CD4-positive, alpha-beta T cell treated with Interleukin-17A for 1 hour (primary cell): ENCODE measurements at places on chromosomes 12 and 14.
A peak's percentile ranks its signal among the peaks of the same experiment; 100 is the strongest.

DNA sequence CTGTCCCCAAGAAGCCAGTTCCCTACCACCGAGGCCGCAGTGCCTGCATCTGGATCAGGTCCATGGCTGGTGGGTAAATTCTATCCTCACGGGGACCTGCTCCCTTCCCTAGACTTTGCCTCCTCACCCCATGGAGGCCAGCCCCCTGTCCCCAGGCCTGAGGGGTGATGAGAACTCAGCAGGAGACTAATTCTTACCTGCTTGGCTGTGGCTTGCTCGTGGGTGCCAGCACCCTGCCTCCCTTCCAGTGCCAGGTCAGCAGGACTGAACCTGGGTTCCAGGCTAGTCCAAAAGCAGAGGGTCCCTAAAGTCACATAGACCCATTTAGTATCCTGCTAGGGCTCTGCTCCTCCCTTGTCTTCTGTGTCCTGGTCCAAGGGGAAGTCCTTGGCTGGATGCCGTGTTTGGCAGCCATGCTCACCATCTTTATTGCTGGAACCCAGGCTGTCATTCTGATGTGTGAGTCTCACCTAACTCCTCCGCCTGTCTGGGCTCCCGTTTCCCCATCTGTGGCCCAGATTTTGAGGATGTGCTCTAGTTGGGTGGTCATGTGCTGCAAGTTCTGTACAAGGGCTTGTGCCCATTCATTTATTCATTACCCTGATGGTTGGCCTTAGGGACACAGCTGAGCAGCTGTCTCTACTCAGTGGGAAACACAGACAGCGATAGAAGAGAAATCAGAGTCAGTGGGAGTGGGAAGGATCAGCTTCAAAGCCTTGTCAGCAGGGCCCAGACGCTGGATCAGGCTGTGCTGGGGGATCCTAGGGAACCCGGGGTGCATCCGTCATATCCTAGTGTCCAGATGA, 949 bp downstream of the PLBD2 start:
- DNase-seq: peak; percentile 12

DNA sequence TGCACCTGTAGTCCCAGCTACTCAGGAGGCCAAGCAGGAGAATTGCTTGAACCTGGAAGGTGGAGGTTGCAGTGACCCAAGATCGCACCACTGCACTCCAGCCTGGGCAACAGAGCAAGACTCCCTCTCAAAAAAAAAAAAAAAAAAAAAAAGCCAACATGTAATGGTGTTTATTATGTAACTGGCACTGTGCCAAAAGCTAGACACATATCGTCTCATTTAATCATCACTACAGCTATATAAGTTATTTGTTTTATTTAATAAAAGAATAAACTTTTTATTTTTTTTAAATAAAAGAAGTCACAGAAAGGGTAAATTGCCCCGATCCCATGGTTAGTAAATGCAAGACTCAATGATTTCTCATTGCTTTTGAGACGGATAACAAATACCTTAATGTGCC, 76.9 kb downstream of the PTCSC3 start:
- no peak for DNase-seq

DNA sequence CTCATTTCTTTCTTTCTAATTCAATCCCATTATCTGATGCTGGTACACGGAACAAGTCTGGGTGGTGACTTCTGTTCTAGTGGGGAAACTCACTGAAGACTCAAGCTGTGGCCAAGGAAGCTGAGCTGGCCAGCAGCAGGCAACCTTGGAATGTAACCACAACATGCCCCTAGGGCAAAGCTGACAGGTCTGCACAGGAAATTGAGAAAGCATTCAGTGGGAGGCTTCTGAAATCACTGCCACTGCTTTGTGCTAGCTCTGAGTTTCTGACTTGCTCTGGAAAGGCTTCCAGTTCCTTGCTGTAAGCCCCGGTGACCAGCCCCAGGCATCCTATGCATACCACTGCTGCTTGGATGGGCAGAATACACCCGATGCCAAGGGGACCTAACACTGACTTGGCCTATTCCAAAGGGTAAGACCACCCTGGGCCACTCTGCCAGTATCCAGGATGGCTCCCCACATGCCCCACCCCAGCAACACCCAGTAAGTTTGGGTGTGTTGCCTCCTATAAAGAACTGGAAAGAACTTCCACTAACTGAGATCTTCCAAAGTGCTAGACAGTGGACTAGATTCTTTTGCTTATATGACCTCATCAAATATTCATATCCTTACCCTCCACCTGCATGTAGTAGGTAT, 84.5 kb upstream of the CDKN3 start:
- DNase-seq: no peak

DNA sequence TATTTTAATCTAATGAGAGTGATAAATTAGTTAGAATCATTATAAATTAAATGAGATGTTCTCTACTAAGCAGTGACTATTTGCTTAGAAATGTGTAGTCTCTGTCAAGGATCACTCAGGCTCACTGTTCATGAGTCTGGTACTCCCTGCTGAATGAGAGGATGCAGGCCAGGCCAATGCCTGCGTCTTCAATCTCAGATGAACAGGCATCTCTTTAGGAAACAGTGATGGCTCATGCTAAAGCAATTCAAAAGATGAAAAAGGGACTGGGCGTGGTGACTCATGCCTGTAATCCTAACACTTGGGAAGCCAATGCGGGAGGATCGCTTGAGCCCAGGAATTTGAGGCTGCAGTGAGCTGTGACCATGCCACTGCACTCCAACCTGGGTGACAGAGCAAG, 106.8 kb downstream of the ZFC3H1 start:
- no peak for DNase-seq

DNA sequence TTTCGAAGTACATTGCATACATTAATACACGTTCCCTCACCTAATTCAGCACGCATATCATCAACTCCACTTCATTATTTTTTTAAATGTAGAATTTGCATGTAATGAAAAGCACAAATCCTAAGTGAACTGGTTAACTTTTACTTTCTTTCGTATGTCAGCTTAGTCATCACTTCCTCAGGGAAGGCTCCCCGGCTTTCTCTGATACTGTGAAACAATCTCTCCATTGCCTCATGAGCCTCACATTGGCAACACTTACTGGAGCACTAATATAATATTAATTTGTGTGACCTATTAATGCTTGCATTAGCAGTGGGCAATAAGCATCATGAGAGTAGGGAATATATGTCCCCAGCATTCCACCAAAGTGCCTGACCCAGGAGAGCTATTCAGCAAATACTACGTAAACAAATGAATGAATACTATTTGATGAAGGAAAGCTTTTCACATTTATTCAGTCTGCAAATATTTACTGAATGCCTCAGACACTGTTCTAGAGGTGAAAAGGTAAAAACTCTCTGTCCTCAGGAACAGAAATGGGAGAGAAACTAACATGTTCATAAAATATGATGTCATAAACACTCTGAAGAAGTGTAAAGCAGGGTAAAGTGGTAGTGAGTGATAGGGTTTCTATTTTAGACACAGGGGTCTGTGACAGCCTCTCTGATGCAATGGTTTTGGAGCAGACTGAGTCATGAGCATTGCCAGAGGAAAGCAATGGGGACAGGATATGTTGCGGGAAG, 327.5 kb upstream of the DIO2 start:
- DNase-seq: no peak

GRCh38 chr12:68771223-68771925, 25.4 kb downstream of the SLC35E3 start:
- no peak for DNase-seq

DNA sequence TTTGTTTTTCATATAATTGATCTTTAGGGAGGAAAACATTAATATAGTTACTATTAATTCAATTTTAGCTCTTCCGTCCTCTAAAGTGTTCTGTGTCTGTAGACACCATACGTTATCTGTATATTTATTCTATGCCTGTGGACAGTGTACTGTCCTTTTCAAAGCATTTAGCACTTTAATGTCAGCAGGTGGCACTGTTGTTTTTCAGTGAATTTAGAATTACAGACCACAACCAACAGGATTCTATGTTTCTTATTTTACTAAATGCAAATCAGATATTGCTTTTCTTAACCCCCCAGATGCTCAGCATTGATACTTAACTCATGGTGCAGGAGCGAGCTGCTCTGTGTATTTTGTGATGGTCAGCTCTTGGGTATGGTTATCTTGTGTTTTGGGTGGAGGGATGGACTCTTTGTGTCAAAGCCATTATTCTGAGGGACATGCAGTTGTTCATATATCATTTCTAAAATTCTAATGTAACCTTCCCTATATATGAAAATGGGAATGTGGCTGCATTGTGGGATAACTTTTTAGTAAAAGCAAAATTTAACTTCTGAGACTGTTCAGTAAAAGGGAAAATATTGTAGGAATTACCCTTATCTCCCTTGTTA, 65.2 kb downstream of the PAPOLA start:
- DNase-seq: peak; percentile 51

DNA sequence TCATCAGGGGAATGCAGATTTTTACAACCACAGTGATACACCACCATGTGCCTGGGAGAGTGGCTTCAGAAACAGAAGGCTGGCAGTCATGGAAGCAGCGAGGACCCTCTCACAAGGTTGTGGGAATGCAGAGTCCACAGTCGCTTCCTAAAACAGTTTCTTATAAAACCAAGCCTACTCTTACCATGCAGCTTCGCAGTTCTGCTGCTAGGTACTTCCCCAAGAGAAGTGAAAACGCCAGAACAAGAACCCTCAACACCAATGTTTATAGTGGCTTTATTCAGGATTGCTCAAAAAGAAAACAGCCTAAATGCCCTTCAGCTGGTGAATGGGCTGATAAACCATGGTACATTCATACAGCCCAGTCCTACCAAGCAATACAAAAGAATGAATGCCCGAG, 87.2 kb downstream of the DDX51 start:
- DNase-seq: no peak

GRCh38 chr12:103698752-103699560, 111.9 kb downstream of the STAB2 start:
- no peak for DNase-seq

DNA sequence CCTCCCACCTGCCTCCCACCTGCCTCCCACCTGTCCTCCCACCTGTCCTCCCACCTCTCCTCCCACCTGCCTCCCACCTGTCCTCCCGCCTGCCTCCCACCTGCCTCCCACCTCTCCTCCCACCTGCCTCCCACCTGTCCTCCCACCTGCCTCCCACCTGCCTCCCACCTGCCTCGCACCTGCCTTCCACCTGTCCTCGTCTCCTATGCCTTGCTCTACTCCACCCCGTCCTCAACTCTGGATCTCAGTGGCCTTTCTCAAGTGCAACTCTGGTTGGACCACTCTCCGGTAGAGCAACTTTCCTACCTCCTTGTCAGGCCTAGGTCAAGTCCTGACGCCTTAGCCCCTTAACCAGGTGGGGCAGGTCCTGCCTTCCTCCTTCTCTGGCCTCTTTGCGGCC, 29.3 kb upstream of the PEX5 start:
- DNase-seq: no peak

DNA sequence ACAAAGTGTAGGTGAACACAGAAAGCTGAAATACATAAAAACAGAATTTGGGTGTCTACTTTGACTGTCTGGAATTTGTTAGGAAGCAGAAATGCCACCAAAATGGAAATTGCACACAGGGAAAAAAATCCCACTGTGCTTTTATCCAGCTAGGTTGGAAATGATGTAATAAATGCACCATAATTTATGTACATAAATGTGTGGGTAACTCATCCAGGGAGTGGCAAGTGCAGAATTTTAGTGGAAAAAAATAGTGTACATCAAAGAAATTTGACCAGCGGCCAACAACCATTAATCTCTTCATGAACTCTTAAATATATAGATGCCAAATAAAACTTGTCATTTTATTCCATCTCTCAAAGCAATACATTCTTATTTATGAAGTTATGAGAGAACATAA, 105.6 kb downstream of the LLPH start:
- DNase-seq: no peak

GRCh38 chr12:1859643-1860042, 39.3 kb downstream of the LRTM2 start:
- no peak for DNase-seq

DNA sequence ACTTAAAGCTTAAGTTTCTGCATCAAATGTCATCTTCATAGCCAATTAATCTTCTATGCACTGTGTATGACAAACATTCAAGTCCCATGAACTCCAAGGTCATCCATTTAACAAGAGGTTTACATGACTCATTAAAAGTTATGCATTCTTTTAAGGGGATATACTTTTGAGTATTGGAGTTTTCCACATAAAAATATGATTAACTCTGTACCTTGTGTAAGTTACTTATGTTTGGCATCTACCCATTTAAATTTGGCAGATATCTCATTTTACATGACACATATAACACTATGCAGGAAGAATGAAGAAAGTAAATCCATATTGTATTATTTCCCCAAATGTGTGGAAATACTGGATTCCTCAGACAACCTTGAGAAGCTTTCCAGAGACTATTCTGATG, 240.2 kb downstream of the PAX9 start:
- DNase-seq: no peak

DNA sequence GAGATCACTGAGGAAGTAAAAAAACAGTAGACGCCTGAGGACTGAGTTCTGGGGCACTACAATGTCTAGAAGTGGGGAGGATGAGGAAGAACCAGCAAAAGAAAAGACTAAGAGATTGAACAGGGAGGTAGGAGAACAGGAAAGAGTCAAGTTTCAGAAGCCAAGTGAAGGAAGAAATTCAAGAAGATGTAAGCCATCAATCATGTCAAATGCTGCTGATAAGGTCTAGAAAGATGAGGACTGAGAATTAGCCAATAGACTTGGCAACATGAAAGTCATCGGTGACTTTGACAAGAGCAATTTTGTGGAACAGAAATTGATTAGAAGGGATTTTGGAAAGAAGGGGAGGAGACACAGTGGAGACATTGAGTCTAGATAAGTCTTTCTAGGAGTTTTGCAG, 54.8 kb upstream of the CRY1 start:
- no peak for DNase-seq

DNA sequence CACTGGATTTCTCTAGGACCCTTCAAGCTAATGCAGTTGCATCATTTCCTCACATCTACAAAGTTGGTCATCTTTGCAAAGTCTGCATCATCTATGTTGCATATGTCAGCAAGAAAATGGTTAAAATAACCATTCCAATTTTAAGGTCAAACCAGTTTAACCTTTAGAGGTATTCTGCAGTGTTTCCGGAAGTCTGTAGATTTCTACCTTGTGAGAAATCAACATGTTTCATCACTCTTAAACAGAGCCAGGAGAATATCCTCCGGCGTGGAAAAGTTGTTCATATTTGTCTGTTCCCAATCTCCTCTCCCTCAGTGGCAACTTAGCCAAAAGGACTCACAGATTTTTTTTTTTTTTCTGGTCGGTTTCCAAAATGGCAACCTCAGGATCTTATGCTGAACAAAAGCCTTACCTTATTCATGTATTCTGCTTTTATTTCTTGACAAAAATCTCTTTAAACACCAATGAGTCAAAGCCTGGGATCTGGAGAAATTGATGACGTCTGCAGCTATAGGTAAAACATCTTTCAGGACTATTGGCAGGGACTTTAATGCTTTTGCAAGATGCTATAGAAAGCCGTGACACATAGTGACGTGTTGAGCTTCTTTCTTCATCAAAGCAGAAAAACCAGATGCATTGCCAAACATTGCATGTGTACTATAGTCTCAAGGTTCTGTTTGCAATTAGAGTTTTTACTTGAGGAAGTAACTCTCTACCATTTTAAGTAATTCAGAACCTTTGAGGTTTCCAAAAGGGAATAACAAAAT, 16.0 kb upstream of the CDK17 start:
- no peak for DNase-seq

- no peak for DNase-seq
Observed at GRCh38 chr12:123242116-123242904, 9.1 kb downstream of the MTRFR start.
